Hematopoietic multipotent progenitor cell treated with erythropoietin and hydrocortisone succinate and interleukin-3 and kit ligand, for 17 days (in vitro differentiated cells): ENCODE measurements at places on chromosomes 3 and 15.

DNA sequence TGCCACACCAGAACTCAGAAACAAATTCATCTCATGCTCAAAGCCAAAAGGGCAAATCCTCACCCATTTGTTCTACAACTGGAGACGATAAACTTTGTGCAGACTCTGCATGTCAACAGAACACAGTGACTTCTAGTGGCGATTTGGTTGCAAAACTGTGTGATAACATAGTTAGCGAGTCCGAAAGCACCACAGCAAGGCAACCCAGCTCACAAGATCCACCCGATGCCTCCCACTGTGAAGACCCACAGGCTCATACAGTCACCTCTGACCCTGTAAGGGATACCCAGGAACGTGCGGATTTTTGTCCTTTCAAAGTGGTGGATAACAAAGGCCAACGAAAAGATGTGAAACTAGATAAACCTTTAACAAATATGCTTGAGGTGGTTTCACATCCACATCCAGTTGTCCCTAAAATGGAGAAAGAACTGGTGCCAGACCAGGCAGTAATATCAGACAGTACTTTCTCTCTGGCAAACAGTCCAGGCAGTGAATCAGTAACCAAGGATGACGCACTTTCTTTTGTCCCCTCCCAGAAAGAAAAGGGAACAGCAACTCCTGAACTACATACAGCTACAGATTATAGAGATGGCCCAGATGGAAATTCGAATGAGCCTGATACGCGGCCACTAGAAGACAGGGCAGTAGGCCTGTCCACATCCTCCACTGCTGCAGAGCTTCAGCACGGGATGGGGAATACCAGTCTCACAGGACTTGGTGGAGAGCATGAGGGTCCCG is 199.7 kb downstream of the AKAP13 start:
- no peak for DNase-seq

DNA sequence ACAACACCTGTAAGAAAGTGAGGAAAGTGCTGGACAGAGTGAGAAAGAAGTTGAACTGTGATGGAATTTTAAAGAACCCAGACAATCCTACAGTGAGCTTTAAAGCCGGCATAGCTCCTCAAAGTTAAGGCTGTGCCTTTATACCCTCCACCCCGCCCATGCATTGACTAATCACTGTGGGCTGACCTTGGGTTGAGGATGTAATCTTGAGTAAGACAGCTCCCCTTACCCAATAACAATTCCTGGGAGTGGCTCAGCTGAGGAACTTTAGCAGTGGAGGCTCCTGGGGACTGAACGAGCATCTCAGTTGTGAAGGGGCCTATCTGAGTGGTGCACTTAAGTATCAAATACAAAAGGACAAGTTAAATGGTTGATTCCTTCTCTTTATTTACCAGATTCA is 35.7 kb upstream of the ZNF770 start:
- DNase-seq: no peak

GRCh38 chr3:169505577-169506230 is 157.8 kb downstream of the MECOM start:
- no peak for DNase-seq

DNA sequence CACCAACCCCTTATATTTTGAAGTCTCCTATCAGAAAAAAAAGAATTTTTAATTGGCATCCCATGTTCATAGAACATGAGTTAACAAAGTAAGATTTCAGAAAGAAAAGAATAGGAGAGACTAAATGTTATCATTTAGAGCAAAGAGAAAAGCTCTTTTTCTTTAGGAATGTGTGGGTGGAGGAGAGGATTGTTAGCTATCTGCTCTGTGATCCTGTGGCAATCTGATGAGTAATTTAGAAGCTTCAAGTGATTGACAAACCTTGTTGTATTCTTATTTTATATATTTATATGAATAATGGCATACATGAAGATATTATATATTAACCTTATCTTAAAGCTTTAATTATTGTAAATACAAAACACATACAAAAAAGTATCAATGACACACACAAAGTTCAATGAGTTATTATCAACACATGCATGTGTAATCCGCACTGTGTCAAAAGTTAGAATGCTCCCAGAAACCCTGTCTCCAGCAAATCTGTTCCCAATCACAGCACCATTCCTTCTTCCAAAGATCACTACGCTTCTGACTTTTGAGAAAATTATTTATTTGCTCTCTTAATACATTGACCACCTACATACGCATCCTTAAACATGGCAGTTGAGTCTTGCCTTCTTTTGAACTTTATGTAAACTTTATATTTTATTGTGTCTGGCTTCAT is 907.4 kb downstream of the MCTP2 start:
- DNase-seq: no peak

DNA sequence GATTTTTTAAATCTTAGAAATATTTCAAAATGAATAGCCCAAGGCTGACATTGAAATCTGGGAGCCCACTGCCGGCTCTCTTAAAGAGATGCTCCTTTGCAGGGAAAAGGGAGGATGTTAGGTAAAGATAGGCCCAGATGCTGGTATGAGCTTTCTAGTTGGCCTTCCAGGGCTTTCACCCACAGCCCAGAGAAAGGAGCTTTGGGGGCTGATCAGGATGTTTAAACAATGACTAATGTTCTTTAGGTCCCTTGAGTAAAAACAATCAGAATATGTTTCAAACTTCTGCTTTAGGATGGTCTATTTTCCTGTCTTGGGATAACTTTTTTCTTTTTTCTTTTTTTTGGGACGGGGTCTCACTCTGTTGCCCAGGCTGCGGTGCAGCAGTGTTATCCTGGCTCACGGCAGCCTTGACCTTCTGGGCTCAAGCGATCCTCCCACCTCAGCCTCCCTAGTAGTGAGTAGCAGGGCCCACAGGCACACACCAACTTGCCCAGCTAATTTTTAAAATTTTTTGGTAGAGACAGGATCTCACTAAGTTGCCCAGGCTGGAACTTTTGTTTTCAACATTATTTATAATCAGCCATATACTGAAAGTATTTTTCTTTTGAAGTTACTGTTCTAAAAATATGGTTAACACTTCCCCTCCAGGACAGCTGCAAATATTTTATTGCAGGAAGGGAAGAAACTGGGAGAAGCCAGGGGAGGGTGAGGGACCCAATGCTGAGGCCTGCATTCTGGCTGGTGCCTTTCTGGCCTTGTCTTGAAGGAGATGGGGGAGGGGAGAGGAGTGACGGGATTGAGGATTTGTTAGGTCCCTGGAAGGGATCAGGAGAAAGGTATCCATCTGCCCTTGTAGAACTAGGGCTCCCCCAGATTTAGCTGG is 70.1 kb downstream of the TRAK1 start:
- DNase-seq: no peak

DNA sequence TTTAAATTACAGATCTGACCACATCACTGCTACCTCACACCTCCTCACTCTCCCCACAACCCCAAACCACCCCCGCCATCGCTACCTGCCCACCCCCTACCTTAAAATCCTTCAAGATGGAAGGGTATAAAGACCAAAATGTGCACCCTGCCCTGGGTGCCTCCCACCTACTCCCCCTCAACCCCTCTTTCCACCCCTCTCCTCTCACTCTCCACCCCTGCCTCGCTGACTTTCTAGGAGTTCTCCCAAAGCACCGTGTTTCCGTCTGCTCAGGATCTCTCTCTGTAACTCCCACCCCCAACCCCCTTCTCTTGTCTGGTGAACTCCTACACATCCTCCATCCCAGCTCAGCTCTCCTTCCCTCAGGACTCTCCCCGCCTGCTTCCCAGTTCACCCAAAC is 69.1 kb downstream of the MEGF11 start:
- DNase-seq: no peak

GRCh38 chr15:37134699-37135131 is 34.4 kb upstream of the MEIS2 start:
- DNase-seq: no peak

GRCh38 chr3:89467898-89468363 is 360.5 kb downstream of the EPHA3 start:
- DNase-seq: no peak

DNA sequence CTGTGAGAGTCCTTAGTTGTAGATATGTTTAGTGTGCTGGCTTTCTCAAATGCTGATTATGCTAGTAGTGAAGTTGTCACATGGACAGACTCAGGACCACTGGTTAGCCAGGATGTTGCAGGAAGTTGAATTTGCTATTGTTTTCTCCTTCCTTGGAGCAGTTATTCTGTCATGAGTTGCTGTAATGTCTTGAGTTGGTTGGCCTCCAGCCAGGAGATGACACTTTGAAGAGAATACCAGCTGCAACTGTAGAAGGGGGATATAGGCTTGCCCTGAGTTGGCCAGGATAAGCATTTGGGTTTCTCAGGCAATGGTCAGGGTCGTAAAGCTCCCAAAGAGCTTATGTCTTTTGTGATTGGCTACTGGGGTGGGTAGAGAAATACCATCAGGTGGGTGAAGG is 206.7 kb downstream of the ZNF621 start:
- DNase-seq: no peak

GRCh38 chr3:127137113-127137512 is 55.8 kb upstream of the PRR23E start:
- DNase-seq: no peak

DNA sequence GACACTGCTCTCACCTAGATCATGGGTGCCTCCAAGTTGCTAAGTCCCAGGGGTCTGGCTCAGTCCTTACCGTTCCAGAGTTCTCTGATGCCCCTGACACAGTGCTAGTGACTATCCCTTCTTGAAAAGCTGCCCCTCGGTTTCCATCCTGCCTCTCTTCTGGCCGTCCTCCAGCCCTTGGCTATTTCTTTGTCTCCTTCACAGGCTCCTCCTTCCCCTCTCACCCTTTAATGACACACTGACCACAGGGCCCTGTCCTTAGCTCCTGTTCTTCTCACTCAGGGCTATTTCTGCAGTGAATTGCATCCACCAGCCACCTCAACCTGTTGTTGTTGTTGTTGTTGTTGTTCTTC is 31.1 kb downstream of the SLC28A1 start:
- DNase-seq: no peak

GRCh38 chr3:78153973-78154372 is 1114.1 kb downstream of the ROBO2 start:
- DNase-seq: no peak

DNA sequence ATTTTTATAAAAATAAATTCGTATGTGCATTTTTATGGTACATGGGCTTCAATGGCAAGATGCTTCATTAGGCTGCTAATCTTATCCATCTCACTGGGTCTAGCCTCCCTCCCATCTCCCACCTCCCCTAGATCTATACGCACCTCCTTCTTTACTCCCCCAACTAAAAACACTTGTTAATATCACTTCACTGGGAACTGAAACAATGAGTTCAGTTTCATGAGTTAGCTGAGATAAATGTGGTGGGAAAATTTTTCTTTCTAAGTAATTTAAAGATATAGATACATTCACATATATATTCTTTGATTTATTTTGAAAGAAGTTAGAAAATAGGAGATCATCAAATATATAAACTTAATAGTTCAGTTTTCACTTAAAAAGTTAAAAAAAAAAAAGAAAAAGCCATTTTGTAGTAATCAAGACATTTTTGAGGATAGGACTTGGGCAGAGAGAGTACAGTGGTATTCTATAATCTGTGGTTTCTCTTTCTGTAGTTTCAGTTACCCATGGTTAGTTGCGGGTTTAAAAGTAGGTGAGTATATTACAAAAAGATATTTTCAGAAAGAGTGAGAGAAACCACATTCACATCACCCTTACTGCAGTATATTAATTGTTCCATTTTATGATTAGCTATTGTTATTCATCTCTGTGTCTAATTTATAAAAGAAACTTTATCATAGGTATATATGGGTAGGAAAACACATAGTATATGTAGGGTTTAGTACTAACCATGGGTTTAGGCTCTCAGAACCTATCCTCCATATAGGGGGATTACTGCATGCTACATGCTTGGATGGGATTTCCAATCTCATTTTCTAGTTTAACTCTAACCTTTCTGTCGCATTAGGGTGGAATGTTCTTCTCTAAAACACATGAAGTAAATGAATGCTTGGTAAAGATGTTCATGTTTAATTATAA is 316.0 kb upstream of the CBLB start:
- no peak for DNase-seq

GRCh38 chr3:126029241-126029640 is 54.7 kb downstream of the SLC41A3 start:
- DNase-seq: no peak

DNA sequence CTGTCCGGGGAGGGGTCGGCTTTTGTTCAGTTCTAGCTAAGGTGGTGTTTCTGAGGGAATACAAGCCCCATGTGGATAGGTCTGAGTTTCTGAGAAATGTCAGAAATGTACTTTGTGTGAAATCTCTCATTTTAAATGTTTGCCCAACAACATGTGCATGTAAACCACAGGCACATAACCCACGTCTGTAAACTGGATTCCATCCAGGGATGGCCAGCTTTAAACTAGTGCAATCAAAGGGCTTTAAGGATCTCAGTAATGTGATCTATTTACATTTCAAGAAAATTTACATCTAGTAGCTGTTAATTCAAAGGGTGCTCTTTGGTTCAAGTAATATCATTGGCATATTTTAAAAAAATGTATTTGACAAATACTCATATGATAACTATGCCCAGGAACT is 52.0 kb downstream of the POLR2M start:
- no peak for DNase-seq

- no peak for DNase-seq
Measured at GRCh38 chr3:88321363-88322050, 171.7 kb downstream of the C3orf38 start.

DNA sequence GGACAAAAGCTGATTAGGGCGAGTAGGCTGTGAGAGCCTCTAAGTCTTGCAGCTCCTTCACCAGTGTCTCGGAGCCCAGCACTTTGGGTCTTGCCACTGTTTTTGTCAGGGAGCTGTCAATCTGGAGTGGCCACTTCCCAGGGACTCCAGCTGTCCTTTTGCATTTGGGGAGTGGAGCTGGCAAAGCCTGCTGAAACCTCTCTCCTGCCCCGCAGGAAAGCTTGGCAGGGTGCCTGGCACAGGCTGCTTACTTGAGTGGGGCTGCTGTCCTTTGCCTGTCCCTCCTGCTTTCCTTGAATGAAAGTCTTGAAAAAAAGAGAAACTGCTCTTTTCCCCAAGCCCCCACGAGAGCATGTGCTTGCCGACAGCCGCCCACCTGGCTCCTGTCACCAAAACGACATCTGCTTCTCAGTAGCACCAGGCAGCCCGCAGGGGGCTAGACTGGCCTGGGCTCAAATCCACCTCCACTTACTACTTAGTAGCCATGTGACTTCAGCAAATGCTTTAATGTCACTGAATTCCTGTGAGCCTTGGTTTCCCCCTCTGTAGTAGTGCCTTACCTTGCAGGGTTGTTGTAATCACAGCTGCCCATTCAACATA is 13.7 kb downstream of the USP13 start:
- DNase-seq: no peak

DNA sequence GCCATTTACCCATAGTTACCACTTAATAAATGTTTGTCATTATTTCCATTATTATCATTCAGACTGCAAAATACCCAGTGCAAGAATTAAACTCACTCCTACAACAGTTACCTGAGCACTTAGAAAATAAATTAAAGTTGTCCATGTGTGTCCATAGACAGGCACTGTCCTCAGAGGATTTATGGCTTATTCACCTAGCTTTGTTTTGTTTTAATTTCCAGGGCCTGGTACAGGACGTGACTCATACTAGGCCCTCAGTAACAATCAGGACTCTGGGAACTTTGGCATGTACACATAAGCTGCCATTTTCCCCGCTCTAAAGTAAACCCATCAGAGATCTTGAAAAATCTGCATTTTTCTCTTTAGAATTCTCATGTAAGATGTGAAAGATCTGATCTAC is 458.5 kb upstream of the ARRDC4 start:
- no peak for DNase-seq
